ENCODE measurements at places on chromosomes 12 and 14.

GRCh38 chr12:19647806-19648556, 208.7 kb downstream of the AEBP2 start:
- no peak for DNase-seq

- no peak for DNase-seq
Observed at GRCh38 chr14:29865299-29865698, 62.3 kb downstream of the PRKD1 start.

GRCh38 chr14:101318271-101318670, 243.0 kb upstream of the DIO3 start:
- DNase-seq = no peak

DNA sequence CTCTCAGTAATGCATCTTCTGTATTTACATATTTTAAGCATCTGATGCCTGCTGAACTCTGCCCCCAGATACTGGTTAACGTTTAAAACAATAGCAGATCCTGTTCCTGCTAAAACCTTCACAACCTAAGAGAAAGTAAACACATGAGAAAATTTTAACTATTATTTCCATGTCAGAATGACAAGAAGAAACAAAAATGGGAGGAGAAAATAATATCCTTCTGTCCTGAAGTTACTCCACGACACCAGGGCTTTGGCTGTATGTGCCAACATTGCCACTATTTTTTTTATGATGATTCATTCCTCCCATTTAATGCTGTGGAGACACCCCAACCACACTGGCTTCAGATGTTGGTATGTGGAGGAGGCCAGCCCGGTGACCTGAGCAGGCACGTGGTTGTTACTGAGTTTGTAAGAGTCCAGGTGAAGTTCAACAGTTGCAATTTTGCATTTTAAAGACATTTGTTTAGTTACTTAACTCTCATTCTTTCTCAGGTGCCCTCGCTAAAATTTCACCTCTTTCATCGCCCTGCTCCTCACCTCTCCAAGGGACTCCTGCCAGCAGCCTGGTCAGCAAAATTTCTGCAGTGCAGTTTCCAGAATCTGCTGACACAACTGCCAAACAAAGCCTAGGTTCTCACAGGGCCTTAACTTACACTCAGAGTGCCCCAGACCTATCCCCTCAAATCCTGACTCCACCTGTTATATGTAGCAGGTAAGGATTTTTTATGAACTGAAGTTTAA, 65.5 kb upstream of the SLCO1C1 start:
- no peak for DNase-seq

GRCh38 chr14:90332271-90332584, 487 bp upstream of the NRDE2 start:
- DNase-seq = no peak

DNA sequence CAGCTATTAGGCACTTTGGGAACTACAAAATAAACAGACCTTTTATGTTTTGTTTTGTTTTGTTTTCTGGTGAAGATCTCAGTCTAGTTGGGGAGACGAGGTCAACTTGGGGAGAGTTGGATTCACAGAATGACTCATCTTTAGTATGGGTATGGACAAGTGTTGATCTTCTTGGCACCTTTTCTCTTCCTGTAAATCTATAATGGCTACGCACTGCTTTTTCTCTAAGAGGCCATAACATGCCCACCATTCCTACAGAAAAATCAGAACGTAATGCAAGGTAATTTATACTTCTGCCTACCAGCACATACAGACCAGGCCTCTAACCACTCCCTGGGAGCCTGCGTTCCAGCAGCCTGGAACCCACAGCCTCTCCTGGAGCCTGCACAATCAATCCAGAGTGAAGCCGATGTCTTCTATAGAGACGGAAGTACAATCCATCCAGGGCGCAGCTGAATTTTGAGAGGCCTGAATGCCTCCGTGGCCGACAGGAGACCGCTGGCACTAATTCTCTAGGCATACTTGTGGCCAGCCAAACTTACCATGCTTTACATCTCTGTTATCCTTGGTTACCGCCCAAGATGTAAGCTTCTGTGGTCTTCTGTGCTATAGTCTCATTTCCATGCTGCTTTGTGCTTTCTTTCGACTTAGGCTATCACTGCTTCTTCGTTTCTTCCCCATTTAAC, 717 bp downstream of the PPHLN1 start:
- DNase-seq = peak; percentile 3

GRCh38 chr12:118357257-118358007, 15.3 kb downstream of the TAOK3 start:
- peak; percentile 64 for DNase-seq

GRCh38 chr12:92144631-92145480, 790 bp downstream of the BTG1 start:
- DNase-seq = peak; percentile 58

DNA sequence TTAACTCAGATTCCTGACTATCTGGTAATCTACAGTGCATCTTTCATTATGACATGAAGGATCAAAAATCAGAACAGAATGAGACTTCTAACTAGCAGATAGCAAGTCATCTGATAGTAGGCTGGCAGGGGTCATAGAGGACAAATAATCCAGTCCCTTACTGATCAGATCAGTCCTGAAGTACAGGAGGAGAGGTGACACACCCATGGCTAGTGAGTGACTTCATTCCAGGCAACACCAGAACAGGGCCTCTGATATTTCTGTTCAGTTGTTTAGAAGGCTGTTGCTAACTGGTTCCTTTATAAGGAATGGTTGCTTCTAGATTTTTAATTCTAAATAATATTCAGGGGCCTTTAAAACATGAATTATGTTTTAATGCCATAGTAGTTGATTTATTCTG, 222.1 kb downstream of the NTF3 start:
- DNase-seq = no peak

DNA sequence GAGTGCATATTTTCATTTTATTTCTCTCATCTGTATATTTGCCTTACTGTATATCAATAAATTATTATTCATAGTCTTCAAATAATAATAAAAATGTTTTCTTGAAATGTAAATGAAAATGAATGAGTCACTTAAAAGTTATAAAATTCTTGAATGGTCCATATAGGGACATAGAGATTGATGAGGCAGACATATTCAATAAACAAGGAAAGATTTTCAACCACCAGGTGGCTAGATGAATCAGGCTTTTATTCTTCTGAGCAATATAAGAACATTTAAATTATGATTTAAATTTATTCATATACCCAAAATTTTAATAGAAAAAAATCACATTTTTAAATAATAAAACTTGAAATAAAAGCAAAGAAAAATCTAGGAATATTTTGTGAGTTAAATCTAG, 249.5 kb downstream of the ACSS3 start:
- DNase-seq = no peak

- DNase-seq = no peak
Observed at GRCh38 chr12:114287821-114288525, 118.0 kb downstream of the TBX5 start.

- no peak for DNase-seq
Observed at GRCh38 chr14:59321626-59321949, 133.1 kb downstream of the DAAM1 start.

DNA sequence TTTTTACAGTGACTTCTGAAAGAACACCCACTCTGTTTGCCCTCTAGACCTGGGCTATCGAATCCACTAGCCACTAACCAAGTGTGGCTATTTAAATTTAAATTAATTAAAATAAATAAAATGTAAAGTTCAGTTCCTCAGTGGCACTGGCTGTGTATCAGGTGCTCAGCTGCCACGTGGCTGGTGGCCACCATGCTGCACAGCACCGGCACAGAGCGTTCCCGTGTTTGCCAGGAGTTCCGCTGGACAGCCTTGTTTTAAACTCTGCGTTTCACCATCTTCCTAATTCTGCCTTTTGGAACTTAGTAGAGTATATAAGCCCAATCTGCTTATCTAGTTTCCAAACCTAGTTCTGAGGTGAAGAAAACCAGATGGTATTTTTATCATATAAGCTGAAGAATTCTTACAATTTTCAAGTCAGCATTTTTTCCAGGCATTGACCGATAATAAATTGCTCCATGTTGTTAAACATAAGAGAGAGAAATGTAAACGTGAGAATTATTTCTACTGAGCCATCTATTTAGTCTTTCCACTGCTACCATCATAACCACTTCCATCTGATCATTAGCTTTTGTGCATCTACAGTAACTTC, 339.0 kb downstream of the CACNA1C start:
- no peak for DNase-seq

- peak; percentile 86 for DNase-seq
Observed at GRCh38 chr14:23302290-23303225, at the start of gene PPP1R3E. PPP1R3E (minus strand) TSS chr14:23302859; CDS start chr14:23302576, 283 bp downstream.

- no peak for DNase-seq
Observed at GRCh38 chr12:6205144-6205539, 4.9 kb downstream of the CD9 start.

GRCh38 chr14:96105089-96105925, 66.1 kb downstream of the C14orf132 start:
- DNase-seq = no peak

GRCh38 chr14:72744416-72745120, 149.3 kb downstream of the DPF3 start:
- no peak for DNase-seq
